Prostate gland (tissue), 2 donors: ENCODE measurements at places on chromosomes 16 and 17. TPM values are rescaled to one million over a fixed set of nuclear protein-coding genes. Genes with fewer than 3 reads are reported as not detected.

DNA sequence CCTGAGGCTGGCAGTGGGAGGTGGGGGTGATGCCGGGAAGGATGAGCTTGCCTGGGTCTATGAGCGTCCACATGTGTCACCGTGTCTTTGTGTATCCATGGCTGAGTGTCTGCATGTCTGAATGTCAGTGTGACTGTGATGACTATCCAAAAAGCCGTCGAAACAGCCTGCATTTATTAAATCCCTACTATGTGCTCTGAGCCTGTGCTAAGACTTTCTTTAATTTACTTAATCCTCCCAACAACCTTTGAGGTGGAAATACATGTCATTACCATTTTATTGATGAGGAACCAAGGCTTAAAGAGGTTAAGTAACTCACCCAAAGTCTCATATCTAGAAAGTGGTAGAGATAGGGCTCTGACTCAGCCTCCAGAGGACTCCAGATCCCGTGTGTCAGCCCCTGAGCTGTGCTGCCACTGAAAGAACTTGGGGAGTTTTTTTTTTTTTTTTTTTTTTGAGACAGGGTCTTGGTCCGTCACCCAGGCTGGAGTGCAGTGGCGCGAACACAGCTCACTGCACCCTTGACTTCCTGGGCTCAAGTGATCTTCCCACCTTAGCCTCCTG is 20.0 kb downstream of the ARHGAP23 start:
- DNase-seq: no peak

GRCh38 chr17:62725791-62726249 is 82.3 kb downstream of the MARCHF10 start:
- DNase-seq: peak; percentile 69

DNA sequence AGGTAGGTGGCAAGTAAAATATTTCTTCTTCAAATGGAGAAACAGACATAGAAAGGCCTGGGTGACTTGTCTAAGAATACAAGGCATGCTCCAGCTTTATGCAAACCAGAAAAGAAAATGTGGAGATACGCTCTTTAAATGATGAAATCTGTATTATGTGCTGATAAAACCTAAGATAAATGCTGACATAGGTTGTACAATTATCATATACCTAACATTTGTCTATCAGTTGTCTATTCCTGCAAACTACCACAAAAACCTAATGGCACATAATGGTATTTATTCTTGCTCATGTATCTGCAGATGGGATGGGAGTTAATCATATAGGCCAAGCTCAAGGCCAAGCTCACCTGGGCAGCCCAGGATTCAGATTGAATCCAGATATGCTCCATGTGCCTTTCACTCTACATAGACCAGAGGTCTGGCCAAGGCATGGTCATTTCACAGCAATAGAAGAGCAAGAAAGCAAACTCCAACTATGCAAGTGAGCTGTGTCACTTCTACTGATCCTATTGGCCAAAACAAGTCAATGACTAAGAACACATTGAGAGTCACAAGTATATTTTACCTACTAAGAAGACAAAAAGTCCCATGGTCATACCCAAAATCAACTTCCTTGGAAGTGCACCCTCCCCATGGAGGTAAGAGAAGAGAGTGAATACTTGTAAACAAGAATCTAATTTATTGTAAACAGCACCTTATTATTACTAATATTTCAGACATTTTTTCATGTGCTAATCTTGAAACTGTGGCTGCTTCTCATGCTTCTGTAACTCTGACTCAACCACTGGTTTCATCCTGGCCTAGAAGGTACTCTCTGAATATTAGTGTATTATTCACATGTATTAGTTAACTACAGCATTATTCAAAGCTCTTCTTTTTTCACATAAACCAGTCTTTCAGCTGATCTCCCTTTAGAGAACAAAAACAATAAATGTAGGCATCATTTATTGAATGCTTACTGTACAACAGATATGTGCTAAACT is 270.7 kb upstream of the SOX9 start:
- no peak for DNase-seq

DNA sequence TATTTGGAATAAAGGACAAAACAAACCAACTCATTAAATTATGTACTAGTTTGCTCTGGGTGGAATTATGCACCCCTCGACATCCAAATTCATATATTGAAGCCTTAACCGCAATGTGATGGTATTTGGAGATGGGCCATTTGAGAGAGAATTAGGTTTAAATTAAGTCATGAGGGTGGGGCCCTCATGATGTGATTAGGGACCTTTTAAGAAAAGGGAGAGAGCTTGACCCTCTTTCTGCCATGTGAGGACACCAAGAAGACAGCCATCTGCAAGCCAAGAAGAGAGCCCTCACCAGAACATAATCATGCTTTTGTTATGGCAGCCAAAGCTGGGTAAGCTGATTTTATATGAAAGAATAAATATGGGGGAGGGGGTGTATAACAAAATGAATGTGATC is 2.0 kb downstream of the C16orf87 start:
- DNase-seq: no peak

GRCh38 chr17:27928587-27928986 is 35.4 kb upstream of the LYRM9 start:
- DNase-seq: no peak

DNA sequence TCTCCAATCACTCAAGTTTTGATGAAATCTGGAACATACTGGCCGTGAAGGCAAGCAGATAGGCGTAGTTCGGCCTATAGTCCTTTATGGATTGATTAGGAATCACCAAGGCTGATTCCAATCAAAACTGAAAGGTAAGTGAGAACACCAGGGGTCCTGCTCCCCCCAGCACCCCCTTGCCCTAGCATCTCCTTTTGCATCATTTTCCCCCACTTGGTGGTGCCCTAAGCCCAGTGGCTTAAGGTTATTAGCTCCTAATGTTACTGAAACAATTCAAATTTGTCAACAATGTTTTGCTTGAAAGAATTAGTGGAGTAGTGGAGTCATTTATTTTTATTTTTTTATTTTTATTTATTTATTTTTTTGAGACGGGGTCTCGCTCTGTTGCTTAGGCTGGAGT is 4.9 kb downstream of the SLFN14 start:
- no peak for DNase-seq

DNA sequence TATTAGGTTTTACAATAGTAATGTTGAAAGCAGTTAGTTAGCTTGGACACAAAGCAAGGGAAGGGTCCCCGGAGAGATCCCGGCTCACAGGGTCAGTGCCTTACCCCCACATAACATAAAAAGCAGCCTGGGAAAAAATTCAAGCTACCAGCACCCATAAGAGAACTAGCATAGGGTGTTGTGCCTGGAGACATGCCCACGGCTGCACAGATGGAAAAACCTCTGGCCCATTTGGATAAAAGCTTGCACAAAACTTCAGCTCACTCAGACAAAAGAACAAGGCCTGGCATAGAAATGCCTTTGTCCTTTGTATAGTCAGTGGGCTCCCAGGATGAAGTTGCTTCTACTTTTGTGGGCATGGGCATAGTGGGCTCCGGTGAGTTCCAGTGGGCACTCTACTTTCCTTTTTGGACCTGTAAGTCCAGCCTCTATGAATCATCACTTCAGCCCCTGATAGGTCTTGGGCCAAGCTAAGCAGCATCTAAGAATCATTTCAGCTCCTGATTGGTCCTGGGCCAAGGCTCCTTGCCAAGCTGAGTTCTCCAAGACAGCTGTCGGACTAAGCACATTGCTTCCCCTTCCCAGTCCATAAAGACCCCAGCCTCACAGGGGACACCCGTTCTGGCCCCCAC is 1.3 kb upstream of the RDM1 start:
- no peak for DNase-seq

- DNase-seq: no peak
These were observed 8.3 kb upstream of the ST6GALNAC2 start for GRCh38 chr17:76593959-76594358.

- no peak for DNase-seq
These were observed 36.5 kb downstream of the CYTH1 start for GRCh38 chr17:78745407-78746088.

DNA sequence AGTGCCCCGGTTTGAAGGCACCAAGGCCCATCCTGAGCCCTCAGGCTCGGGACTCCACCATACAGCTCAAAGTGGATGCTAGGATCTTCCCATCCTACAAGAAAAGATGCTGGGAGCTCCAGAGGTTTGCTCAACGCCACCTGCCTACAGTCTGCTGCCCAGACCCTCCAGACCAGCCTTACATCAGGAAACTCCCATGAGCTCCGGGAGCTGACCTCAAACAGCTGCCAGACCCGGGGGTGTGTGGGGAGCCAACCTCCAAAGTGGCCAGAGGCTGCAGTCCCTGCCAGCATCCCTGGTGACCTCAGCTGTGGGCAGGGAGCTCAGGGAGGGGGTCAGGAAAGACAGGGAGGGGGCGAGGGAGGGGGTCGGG is 43.8 kb downstream of the C16orf82 start:
- no peak for DNase-seq

DNA sequence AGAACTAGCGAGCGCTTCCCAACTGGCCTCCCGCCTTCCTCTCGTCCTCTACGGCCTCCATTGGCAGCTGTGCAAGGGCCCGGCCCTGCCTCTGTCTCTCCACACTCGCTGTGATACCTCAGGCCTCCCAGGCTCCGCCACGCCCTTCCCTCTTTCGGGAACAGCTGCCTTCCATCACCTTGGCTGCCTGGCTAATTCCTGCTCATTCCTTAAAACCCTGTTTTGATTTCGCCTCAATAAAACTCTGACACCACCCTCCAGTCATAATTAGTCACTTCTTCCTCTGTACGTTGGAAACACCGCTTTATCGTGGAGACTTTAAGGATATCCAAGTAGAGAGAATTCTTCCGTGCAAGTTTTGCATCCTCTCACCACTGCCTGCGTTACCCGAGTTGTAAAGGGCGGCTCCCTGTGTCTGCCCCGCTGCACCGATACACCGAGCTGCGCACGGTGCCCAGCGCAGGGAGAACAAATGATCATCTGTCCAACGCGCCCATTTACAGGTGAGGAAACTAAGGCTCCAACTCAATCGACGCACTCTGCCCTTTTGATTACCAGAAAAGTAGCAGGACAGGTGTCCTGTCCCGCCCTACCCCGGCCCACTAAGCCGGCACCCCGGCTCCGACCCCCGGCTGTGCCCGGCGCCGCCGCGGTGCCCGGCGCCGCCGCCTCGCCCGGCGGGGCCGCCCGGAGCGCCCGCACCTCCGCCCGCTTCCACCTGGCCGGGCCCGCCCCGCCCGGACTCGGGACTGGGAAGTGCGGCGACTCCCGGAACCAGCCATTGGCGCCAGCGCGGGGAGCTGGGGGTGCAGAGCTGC is 139.7 kb downstream of the SEC14L1 start:
- DNase-seq: no peak

DNA sequence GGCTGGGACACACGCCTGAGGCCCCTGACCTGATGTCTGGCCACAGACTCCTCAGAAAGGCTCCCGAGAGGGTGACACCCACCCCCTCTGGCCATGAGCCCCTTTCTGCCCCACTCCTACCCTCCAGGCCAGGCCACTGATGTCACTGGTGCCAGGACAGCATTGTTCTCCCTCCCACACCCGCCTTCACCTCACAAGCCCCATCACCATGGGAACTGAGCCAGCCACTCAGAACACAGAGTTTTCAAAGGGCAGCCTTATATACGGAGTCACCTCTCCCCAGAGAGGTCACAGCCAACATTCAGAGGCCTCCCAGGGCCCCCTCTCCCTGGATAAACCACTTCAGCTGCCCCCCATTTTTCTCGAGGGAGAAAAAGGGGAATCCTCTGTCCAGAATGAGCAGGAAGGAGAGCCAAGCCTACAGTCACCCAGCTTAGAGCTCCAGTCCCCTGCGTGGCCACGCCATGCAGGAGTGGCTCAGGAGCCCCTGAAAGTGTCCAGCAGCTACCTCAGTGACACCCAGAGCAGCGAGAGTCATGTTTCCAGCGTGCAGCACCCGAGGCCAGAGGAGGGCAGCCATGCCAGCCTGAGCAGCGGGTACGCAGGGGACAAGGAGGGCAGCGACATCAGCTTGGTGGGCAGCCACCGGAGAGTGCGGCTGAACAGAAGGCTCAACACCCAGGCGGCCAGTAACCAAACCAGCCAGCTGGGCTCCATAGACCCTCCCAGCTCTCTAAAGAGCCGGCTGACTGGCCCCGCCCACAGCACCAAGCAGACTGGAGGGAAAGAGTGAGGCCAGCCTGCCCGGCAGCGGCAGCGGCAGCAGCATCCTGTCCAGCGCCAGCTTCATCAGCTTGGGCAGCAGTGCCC is at the start of gene C16orf82:
Gene C16orf82, plus strand, starts transcription at position 260 of the 870 bp plus-strand sequence.
- DNase-seq: no peak

DNA sequence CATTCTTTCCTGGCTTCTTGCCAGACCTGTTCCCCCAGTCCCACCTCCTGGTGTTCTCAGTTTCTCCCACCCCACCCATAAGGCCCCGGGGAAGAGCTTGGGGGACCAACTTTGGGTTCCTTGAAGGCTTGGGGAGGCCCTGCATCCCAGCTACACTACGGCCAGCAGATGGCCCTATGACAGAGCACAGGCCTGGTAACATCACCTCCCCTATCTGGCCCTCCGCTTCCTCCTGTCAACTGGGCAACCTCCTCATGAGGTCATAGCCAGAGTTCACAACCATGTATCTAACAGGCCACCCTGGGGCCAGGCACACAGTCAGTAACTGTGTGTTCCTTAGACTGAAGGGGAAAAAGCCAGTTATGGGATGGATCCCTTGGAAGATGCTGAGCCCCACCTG is 31.4 kb downstream of the MYO15A start:
- no peak for DNase-seq

GRCh38 chr17:82690786-82691489 is 7.6 kb downstream of the RAB40B start:
- no peak for DNase-seq

DNA sequence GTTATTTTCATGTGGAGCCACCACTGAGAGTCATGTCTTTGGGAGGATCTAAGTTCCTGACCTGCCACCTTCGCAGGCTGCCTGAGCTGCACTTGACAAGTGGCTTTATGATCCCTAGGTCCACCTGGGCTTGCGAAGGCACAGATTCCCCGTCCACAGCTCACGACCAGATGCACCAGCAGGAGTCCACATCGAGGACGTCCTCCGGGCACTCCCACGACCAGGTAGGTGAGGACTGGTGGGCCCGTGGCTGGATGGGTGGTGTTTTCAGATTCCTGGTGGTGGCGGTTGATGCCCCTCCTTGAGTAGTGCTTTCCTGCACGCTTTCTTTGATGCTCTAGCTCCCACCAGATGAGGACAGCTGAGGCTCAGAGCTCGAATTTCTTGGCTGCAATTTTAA is 14.8 kb downstream of the FAM234A start:
- DNase-seq: no peak

- DNase-seq: no peak
These were observed 33.5 kb upstream of the CES5A start for GRCh38 chr16:55908641-55909040.

DNA sequence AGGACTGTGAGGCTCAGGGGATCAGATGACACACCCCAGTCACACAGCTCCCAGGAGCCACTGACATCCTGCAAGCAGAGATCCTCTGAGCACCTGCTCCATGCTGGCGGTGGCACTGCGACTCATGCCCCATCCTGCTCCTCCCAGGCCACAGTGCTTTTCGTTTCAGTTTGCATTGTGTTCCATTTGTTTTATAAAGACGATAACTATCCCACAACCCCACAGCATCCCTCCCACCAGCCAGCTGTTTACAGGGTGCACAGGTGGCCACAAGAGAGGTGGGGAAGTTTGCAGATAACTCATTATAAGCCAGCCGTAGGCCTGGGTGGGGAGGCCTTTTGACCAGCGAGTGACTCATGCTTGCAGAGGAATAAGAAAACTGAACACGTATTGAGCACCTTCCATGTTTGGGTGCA is 28.2 kb downstream of the BCO1 start:
- no peak for DNase-seq

Gene CCL7
- not detected for total RNA-seq

Gene P3H4
- total RNA-seq: 15.8 TPM

Gene ENPP7
- not detected for total RNA-seq

Gene TMEM100
- total RNA-seq: 1.2 TPM

Gene UNK
- 72.5 TPM for total RNA-seq

Gene CES2
- total RNA-seq: 36.3 TPM

Gene CMTM4
- 46.9 TPM for total RNA-seq

Gene ZNF689
- 17.8 TPM for total RNA-seq

Gene ZNF750
- total RNA-seq: 7.0 TPM

Gene ZACN
- not detected for total RNA-seq
